ENCODE measurements at places on chromosomes 2 and 18.

DNA sequence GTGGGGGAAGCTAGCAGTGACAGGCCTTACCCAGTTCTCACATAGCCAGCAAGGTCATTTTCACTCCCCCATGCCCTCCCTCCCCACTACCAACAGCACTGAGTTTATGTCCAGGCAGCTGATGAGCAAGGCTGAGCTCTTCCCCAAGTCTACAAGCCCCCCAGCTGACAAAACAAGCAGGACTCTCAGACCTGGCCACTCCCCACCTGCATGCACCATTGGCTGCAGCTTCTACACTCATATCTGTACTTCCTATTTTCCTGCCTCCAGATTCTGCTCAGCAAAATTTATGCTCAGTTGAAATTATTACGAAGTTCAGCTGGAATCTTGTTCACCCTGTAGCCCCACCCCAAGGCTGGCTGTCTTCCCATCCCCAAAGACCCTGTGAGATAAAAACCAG lies 339.3 kb downstream of the ARL6IP6 start:
- no peak for DNase-seq

GRCh38 chr2:241796610-241797138 lies 12.3 kb upstream of the NEU4 start:
- no peak for DNase-seq

DNA sequence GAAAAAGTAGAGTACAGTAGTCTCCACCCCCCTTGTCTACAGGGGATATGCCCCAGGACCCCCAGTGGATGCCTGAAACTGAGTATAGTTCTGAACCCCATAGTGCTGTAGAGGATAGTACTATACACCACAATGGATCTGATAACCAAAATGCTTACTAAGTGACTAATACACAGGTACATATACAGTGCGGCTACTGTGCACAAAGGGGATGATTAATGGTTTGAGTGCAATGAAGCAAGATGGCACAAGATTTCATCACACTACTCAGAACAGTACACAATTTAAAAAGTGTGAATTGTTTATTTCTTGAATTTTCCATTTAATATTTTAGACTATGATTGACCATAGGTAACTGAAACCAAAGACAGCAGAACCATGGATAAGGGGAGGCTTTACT lies 446.9 kb upstream of the NRP2 start:
- DNase-seq = no peak

- DNase-seq = no peak
These were observed 70.4 kb upstream of the CDH19 start for GRCh38 chr18:66674286-66674685.

GRCh38 chr2:65276609-65277008 lies 49.0 kb downstream of the ACTR2 start:
- DNase-seq = no peak

DNA sequence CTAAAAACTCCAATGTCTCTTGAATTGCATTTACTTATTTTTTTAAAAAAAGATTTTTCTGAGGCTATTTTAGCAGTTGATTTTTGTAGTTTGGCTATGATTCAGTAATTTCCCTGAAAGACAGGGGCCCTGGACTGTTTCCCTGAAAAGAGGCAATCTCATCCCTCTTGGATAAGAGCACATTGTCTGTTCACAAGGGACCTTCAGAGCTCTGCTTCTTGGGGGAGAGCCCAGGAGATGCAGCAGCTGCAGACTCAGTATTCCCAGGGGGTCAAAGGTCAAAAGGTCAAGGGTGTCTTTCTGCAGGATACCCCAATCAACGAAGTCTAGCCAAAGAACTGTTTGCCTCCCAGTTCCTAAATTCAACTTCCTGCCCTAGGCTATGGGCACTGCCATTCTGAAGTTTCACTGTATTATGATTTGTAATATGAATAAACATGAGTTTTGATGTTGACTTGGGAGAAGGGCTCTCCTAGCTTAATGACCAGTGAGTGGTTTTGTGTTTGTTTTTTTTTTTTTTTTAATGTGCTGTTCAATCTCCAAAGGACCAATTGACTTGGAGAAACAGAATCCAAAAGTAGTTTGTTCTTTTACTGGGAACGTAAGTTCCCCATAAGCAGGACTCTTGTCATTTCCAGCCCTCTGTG lies 157.0 kb upstream of the SERPINE2 start:
- no peak for DNase-seq

DNA sequence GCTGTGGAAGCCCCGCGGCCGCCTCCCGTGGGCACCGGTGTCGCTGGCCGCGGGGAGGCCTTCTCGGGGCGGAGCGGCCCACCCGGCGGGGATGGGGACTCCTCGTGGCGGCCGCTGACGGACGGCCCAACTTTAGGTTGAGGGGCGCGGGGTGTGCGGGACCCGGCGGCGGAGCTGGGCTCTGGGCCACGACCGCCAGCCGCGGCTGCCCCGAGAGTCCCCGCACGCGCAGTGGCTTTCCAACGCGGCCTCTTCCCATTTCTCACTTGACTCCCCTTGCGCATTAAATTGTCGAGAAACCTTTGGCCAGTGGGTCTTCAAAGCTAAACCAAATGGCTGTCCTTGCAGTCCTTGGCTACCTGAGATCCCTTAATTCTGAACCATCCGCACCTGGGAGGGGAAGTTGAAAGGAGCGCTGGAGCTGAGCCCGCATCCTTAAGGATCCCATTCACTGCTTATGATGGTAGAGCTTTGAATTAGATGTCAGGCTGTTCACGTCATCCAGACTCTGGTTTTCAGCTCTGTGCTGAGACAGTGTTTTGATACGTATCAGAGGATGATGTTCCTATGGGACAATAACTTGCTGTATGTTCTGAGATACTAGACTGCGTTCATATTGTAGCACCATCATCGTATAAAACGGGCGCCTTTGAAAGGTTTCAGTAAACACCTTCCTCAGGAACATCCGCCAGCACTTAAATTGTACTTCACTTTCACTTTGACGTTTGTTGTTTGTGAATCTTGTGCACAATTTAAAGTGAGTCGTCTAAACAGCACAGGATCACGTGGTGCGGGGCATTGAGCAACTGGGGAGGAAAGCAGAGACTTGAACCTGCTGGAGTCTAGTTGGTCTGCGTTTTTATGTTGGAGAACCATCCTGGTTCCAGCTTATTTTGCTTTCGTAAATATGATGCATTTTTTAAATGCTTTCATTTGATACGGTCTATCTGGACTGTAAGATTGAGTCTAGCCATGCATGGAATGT lies 874 bp downstream of the CLIP4 start:
- DNase-seq = peak; percentile 50

- no peak for DNase-seq
These were observed 42.6 kb downstream of the MCFD2 start for GRCh38 chr2:46872902-46873603.

- no peak for DNase-seq
These were observed 354.9 kb downstream of the PTPRM start for GRCh38 chr18:7921938-7922587.

GRCh38 chr2:10499911-10500521 lies 51.9 kb upstream of the ODC1 start:
- no peak for DNase-seq

GRCh38 chr2:153479573-153479972 lies 1.0 kb upstream of the RPRM start:
- DNase-seq = no peak

- no peak for DNase-seq
These were observed 8.4 kb downstream of the GPC1 start for GRCh38 chr2:240443891-240444301.

DNA sequence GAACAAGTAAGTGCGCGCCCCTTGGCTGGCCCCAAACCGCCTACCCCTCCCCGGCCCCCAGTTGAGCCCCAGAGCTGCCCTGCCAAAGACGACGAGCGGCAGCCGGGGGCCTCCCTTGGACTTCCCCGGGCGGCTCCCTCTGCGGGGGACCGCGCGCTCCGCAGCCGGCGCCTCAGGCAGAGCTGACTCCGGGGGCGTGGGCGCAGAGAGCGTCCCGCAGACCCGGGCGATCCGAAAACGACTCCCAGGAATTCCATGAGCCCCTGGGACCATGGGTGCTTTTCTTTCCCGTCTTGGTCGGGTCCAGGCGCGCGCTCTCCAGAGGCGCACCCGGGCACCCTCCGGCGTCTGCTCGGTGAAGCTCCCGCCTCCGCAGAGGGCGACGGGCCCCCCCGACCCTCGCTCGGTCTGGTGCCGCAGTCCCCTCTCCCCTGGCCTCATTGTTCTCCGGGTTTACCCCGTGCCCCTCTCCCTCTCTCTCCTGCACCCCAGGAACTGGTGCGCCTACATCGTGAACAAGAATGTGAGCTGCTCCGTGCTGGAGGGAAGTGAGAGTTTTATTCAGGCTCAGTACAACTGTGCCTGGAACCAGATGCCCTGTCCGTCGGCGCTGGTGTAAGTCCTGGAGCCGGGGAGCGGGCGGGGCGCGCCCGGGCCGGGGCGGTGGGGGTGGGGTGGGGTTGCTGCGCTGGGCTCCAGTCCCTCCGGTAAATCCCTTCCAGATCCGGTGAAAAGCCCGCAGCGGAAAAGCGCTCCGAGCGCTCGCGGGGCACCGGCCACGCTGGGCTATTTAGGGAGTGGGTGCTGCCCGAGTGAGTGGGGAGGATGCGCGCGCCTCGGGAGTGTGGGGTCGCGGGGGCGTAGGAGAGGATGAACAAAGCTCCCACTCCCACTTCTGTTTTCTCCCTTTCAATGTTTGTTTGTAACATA lies 776 bp downstream of the EMILIN2 start:
- peak; percentile 14 for DNase-seq

GRCh38 chr2:71469403-71470398 lies 16.3 kb downstream of the DYSF start:
- no peak for DNase-seq

GRCh38 chr2:42903821-42904575 lies 111.6 kb upstream of the HAAO start:
- DNase-seq = no peak

DNA sequence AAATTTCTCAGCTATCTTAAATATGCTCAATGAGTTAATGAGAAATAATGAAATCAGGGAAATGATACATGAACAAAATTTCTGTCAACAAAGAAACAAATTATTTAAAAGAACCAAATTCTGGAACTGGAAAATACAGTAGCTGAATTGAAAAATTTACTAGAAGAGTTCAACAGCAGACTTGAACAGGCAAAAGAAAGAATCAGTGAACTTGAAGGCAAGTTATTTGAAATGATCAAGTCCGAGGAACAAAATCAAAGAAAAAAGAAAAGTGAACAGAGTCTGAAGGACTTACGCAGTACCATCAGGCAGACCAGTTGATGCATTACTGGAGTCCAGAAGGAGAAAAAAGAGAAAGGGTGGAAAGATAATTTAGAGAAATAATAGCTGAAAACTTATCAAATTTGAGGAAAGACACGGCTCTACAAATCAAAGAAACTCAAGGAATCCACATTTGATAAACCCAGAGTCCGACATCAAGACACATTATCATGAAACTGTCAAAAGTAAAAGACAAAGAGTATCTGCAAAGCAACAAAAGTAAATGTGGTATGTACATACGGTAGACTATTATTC lies 83.6 kb downstream of the CCDC138 start:
- no peak for DNase-seq

GRCh38 chr2:164006704-164007103 lies 270.9 kb upstream of the FIGN start:
- DNase-seq = no peak

DNA sequence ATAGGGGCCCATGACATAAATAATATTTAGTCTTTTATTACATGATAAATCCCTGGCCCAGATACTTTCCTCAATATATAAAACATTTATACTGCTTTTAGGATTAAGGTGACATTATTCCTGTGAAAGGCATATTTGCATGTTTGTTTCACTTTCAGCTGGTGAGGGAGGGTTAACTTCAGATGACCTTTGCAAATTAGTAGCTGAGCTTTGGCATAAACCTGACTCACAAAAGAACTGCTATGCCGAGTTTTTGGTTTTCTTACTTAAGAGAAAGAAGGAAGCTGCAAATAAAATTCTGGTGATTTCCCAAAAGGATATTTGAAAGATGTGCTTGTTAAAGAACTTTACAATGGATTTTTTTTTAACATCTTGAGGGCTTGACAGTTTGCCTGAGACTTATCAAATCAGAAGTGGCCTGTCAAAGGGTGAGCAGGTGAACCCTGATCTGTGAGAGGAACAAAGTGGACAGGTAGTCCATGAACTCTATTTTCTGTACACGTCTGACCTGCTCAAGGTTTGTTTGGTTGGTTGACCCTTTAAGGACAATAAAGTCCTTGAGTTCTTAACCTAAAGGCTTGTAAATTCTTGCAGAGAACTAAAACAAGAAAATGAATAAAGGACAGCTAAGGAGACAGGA lies 93.5 kb downstream of the FAM124B start:
- no peak for DNase-seq
